ENCODE measurements at places on chromosomes 1 and 21. TPM values are rescaled to one million over a fixed set of nuclear protein-coding genes. Genes with fewer than 3 reads are reported as not detected.

- no peak for DNase-seq
Measured at GRCh38 chr1:981955-982558, at the start of gene PERM1. TSS of gene PERM1 (minus strand) at chr1:982093. CDS start at chr1:981029, 1,064 bp downstream.

DNA sequence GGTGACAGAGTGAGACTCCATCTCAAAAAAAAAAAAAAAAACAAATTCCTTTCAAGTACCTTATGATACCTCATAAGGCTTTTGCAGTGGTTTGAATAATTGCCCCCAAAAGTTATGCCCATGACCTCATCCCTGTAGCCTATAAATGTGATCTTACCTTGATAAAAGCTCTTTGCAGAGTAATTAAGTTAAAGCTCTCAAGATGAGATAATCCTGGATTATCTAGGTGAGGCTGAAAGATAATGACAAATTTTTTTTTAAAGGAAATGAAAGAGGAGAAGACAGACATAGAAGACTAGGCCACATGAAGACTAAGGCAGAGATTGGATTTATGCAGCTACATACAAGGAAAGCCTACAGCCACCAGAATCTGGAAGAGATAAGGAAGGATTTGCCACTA, 20.7 kb upstream of the EDEM3 start:
- no peak for DNase-seq

GRCh38 chr1:64046891-64047290, 156.5 kb upstream of the UBE2U start:
- DNase-seq = no peak

GRCh38 chr1:162256287-162256686, 120.4 kb downstream of the SPATA46 start:
- DNase-seq = no peak

- DNase-seq = no peak
Measured at GRCh38 chr1:89759036-89759435, 61.8 kb upstream of the LRRC8D start.

DNA sequence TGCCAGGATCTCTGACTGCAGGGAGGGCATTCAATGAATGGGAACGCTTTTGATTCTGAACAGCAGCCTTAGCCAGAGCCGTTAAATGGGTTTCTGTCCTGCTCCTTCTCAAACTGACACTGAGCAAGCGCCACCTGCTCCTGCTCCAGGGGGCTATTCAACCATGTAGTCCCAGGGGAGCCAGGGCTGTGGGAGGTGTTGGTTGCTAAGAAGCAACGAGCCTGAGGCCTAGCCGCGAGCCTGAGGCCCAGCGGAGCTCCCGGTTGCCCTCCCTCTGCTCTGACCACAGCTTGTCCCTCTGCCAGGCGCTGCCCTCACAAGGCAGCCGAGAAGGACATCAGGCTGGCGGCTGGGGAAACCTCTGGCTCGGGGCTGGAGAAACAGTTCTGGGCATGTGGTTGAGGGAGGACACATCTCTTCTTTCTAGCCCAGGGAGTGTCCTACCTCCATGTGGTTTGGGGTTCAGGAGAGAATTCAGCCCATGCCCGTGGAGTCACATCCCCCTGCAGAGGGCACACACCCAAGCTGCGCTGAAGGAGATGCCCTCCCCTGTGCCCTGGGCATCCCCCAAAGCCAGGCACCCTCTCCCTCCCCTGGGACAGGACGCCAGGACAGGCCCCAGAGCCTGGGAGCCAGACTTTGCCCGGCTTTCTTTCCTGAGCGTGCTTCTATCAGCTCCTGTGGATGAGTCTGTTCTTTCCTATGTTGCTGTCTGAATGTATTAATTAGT, 18.0 kb downstream of the PCP4 start:
- DNase-seq = no peak

DNA sequence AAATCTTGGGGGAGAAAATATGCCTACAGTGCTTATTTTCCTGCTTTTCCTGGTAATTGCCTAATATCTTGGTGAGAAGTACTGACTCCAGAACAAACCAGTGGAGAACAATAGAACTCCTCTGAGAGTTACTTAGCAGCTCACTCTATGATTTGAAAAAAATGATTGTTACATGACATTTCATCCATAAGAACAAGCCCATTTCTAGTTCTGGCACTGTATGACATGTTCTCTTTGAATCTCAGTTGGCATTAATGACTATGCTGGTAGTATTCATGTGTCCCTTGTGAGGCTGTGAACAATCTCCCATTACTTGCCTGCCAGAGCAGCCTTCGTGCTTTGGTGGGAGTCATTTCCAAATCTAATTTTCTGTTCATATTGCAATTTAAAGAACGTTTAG, 58.0 kb downstream of the CLIC4 start:
- DNase-seq = no peak

- DNase-seq = no peak
Measured at GRCh38 chr1:81937791-81938450, 137.2 kb downstream of the ADGRL2 start.

DNA sequence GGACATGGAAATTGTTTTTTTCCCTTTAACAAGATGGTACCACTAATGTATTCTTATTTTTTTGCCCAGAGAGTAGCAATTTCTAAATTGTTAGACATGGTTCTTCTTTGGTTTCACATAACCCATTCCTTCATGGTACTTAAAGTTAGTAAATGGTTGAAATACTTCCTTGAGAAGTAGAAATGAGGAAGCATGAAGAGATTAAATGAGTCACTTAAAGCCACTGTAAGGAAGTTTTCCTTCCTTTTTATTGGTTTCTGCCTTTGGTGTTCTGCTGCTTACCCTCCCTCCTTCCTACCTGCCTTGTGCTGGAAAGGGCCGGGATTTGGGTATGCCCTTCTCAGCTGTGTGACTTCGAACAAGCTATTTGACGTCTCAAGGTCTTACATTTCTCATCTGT, 101.0 kb downstream of the KIF26B start:
- DNase-seq = no peak

- no peak for DNase-seq
Measured at GRCh38 chr1:97668945-97669344, 251.9 kb downstream of the DPYD start.

DNA sequence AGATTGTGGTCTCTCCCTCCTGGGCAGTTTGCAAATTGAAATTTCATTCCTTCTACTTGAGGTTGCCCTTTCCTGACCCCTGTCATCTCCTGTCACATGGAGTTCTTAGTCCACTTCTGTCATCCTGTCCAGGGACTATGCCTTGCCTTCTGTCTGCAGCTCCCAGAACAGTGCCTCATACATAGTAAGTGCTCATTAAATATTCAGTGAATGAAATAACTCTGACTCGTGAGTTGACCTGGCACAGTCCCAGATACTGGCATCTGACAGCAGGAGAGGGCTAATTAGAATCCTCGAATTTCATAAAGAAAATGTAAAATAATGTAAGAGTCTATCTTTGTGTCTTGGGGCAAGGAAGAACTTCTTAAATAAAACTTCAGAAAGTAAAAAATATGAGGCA, 50.8 kb downstream of the CNIH3 start:
- no peak for DNase-seq

GRCh38 chr1:235199441-235199840, 38.4 kb upstream of the RBM34 start:
- no peak for DNase-seq

GRCh38 chr1:117275055-117275454, 64.3 kb upstream of the VTCN1 start:
- no peak for DNase-seq

DNA sequence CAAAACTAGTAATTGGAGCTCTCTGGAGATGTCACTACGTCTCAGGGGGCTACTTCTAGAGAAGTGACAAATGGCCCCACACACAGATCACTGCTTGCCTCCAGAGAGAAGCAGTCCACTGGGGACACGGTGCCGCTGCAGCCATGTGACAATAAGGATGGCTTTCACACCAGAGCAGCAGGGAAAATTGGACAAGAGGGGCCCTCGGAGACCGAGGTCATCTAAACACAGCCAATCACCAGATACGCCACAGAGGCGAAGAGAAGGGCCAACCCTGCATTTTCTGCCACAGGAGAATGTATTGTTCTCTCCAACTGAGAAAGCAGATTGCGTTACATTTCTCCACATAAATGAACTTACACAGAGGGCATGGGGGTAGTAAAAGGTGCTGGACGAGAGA, 51.2 kb upstream of the TIAM1 start:
- no peak for DNase-seq

GRCh38 chr1:217029281-217030157, 306.3 kb upstream of the ESRRG start:
- peak; percentile 65 for DNase-seq

DNA sequence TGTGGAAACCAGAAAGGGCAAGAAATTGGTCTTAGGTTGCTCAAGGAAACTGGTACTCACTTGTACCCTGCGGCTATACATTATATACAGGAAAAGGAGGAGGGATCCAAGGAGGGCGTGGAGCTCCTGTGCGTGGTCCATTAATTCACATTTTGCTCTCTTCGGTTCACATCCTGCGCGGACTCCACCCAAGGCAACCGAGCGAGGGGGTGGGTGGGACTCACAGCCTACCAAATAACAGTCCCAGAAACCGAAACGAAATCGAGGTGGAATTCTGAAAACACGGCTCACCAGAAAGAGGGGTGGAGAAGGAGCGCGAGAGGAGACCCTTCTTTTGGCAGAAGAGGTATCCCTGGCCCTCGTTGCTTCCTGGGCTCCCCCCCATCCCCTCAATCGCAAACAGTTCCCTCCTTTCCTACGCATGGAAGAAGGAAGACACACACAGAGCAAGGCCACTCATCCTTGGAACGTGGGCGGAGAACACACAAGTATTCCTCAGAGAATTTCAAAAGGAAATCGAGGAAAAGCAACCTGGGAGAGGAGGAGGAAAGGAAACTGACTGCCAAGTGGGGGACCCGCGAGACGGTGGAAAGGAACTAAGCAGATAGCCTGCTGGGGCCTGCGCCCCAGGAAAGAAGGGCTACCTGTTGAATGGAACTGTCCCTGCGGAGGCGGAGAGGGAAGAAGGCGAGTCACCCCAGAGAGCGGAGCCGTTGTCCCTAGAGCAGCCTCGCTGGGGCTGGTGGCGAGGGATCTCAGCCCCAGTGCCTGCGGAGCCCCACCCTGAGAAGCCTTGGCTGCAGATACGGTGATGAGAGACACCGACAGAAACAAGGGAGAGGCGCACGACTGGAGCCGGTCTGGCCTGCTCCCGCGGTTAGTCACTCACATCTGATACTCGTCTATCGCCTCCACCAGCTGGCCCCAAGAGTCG, 705 bp downstream of the AIDA start:
- DNase-seq = peak; percentile 2

DNA sequence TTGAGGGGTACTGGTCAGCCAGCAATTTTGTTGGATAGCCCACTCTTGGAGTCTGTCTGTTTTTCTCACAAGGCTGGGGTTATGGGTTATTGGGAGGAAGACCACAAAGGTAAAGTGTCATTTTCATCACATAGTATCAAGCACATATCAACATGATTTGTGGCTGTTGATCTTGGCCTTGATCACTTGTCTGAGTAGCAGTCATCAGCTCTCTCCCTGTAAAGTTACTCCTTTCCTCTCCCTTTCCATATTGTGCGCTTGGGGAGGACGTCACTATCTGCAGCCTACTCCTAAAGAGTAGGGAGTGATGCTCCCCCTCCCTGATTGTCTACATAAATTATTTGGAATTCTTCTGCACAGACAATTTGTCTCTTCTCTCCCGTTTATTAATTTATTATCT, 1.8 kb upstream of the ZNF362 start:
- no peak for DNase-seq

- no peak for DNase-seq
Measured at GRCh38 chr1:33875862-33876261, 12.0 kb downstream of the HMGB4 start.

GRCh38 chr1:174743654-174744561, 255.8 kb upstream of the CACYBP start:
- peak; percentile 12 for DNase-seq

DNA sequence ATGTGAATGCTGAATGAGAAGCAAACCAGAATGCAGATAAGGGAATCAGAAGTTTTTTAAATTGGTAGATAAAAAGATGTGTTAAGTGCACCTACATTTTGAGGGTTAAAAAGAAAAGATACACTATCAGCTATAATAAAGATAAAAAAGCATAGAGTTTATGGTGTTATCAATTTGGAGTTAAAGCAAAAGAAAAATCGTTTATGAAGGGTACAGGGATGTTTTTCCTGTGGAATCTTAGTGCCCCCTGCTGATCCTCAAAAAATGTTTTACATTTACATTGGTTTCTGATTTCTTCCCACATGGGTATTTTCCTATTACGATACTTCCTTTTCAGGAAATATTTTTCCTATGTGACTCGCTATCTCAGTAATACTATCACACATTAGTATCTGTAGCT, 293.5 kb downstream of the MRPL39 start:
- no peak for DNase-seq

GRCh38 chr1:31677949-31678348, 25.9 kb downstream of the COL16A1 start:
- DNase-seq = no peak

GRCh38 chr1:63928186-63929105, 154.6 kb downstream of the ROR1 start:
- no peak for DNase-seq

Gene PEAR1
- 17.1 TPM for total RNA-seq

Gene AMY1B
- total RNA-seq = not detected

Gene SHISAL2A
- not detected for total RNA-seq

Gene NIT1
- total RNA-seq = 28.7 TPM

Gene CYP4Z1
- total RNA-seq = not detected

Gene CCDC30
- 1.8 TPM for total RNA-seq

Gene JAM2
- 2.0 TPM for total RNA-seq

Gene RORC
- 0.17 TPM for total RNA-seq

Gene VANGL2
- 18.2 TPM for total RNA-seq
